ENCODE measurements at places on chromosomes 1 and 21. TPM values are rescaled to one million over a fixed set of nuclear protein-coding genes. Genes with fewer than 3 reads are reported as not detected.

DNA sequence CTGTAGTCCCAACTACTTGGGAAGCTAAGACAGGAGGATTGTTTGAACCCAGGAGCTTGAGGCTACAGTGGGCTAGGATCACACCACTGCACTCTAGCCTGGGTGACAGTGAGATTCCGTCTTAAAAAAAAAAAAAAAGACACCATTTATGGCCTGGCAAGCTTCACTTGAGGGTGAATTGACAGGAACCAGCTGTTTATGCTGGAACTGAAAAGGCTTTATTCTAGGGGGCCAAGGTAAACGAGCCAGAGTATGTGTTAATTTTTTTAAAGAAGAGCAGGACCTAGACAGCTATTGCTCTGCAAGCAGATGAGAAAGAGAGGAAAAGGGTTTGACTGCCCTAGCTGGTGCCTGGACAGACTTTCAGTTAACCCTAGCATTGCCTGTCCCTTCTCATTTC is 37.0 kb downstream of the S100A6 start:
- no peak for DNase-seq

- DNase-seq, result no peak
Measured at GRCh38 chr1:159492575-159493323, 43.1 kb downstream of the OR10J5 start.

GRCh38 chr1:201898992-201899391 is 10.3 kb downstream of the SHISA4 start:
- DNase-seq, result no peak

GRCh38 chr1:40389871-40390560 is 16.5 kb downstream of the SMAP2 start:
- peak; percentile 85 for DNase-seq

GRCh38 chr1:24491577-24492360 is 10.9 kb upstream of the RCAN3 start:
- DNase-seq, result no peak

LRRC71 gene
- polyA plus RNA-seq, result not detected

DNA sequence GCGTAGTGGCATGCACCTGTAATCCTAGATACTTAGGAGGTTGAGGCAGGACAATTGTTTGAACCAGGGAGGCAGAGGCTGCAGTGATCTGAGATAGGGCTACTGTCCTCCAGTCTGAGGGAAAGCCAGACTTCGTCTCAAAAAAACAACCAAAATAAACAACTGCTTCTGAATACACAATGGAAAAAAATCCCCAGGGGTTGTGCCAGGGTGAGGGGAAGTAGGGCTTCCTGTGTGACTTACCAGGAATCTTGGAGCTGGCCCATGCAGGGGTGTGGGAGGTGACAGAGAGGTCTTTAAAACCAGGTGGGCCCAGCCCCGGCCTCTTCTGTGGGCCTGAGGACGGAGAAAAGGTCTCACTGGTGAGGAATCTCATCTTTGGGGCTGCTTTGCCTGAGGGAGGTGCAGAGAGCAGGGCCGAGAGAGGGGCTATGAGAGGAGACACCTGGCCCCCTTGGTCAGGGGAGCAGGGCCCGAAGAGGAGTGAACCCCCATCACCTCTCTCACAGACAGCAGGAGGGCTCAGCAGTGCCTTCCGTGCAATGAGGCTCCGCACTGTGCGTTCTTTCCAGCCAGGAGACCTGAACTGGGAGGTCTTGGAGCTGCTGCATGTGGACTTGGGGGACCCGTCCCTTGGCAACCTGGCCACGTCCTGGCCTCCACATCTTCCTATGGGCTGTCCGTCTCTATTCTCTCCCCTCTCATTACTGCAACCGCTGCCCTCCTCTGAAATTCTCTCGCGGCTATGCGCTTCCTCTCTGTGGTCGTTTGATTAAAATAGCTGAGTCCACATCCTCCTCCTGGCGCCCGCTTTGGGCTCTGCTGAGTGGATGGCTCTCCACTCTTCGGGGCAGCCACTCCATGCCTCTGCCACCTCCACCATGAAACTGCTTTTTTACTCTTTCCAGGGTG is 10.7 kb downstream of the PLA2G5 start:
- DNase-seq, result no peak

GRCh38 chr1:17582124-17582774 is 42.8 kb downstream of the ARHGEF10L start:
- no peak for DNase-seq

DNA sequence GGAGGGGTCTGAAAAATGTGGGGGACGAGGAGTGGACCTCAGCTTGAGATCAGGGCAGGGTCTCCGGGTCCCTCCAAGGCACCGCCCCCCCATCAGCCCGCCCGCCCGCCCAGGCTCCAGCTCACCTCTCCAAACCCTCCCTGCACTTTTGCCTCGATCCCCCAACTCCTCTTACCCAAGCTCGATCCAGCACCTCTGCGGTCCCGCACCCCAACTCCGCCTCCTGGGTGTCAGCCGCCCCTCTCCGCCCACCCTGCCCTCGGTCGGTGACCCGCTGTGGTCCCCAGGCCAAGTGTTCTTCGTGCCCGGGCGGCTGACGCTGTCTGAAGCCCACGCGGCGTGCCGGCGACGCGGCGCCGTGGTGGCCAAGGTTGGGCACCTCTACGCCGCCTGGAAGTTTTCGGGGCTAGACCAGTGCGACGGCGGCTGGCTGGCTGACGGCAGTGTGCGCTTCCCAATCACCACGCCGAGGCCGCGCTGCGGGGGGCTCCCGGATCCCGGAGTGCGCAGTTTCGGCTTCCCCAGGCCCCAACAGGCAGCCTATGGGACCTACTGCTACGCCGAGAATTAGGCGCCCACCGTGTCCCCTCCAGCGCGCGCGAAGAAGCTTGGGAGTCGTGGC is 5.7 kb downstream of the HAPLN2 start:
- DNase-seq, result no peak

- no peak for DNase-seq
Measured at GRCh38 chr1:245776694-245777332, 622.0 kb downstream of the KIF26B start.

ADAM30 gene
- polyA plus RNA-seq, result not detected

- DNase-seq, result no peak
Measured at GRCh38 chr1:50425376-50426107, 2.3 kb upstream of the DMRTA2 start.

DNA sequence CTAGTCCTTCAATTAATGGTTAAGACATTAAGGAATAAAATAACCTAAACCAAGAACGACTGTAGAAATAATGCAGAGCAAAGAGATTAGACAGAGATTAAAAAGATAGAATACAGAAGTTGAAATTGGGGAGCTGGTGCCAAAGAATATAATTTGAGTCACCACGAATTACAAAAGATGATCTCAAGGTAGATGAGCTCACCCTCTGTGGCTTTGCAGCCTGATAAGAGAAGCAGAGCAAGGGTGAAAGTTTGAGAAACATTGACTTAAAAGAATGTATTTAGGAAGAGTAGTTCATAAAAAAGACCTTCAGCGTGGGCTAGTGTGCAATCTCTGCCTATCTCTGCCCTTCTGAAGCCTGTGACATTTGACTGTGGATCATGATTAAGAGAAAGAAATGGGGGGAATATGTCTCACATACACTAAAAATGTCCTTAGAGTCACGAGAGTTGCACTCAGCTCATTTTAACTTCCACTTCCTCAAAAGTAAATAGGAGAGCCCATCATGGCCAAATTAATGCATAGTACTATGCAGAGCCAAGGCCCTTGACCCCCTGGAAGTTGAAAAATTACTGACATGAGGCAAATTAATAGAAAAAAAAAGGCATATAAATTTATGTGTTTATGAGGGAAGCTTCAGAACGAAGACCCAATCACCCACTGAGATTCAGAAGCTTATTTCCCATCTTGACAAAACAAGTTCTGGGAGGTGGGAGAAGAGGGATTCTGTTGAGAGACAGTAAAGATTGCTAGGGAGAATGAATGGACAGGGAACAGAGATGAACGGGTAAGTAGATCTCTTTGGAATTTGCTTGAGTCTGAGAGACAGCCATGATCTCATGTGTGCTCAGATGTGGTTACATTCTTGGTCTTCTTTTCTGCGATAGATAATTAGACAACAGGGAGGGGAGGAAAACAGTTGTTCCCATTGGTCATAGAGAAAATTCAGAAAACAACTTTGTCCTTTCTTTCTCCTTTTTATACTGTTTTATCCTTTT is 395.4 kb upstream of the LRRC7 start:
- no peak for DNase-seq
